ENCODE measurements at places on chromosomes 6 and 20.

- no peak for DNase-seq
These were observed 76.0 kb downstream of the MKKS start for GRCh38 chr20:10357974-10358373.

DNA sequence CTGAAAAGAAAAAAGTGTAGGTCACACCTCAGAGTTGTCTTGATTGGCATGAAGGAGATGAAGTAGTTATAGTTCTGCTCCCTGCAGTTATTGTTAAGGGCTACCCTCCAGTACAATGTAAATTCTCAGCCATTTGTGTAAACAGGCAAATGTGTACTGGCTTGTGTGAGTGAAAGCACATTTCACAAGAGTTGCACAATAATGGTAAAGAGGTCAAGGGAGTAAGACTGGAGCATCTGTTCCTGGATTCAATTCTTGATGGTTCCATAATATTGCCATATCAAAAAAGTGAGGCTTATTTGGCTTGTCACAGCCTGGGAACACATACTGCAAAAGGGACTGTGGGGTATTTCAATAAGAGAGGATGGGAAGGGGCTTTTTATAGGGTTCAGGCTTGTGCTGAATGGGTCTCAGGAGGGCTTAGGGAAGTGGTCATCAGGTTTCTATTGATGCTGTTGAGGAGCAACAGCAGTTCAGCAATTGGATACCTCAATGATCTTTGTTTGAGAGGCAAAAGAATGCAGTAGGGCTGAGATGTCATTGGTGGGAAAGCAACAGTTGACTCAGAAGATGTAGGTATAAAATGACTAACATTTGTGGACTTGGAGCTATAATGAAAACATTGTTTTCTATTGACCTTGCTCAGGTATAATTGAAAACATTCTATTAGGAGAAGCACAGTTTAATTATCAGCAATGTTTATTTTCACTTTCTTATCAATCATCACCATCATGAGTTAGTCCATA is 402.6 kb downstream of the BCKDHB start:
- DNase-seq = no peak

- no peak for DNase-seq
These were observed 12.3 kb upstream of the SLA2 start for GRCh38 chr20:36658300-36658699.

- no peak for DNase-seq
These were observed 44.6 kb downstream of the JPH2 start for GRCh38 chr20:44142413-44142812.

DNA sequence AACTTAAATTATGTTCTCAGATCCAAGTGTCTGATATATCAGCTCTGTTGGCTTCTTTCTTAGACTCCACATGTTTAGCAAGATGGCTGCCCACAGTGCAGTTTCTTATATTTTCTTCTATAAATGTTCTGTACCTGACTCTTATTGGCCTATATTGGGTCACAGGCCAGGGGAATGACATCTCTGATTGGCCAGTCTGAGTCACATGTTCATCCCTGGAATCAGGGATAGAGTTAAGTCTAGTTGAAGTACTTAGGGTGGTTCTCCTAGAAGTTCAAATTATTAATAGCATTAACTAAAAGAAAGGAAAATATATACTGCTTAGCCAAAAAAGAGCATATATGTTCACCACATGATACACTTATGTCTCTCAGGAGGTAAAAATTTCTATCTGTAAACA is 105.3 kb upstream of the SLC22A16 start:
- DNase-seq = no peak

GRCh38 chr6:9878535-9878934 is 536.3 kb downstream of the TFAP2A start:
- no peak for DNase-seq

DNA sequence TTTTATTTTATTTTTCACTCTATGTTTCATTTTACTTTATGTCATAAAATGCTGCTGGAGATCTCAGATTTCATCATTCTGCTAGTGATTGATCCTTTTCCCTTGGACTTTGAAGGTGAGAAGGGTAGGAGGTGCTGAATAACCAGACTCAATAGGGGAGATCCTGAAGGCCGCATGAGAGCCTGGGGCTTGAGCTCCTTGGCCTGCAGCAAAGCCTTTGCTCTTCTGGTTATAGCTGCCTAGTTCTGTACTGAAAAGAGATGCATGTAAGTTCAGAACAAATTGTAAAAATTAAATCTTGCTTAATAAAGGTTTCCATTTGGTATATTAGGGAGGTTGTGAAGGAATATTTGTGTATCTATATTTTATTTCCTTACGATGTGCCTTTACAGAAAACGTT is 430.2 kb downstream of the QKI start:
- no peak for DNase-seq
